ENCODE measurements at places on chromosomes 1 and 21.

DNA sequence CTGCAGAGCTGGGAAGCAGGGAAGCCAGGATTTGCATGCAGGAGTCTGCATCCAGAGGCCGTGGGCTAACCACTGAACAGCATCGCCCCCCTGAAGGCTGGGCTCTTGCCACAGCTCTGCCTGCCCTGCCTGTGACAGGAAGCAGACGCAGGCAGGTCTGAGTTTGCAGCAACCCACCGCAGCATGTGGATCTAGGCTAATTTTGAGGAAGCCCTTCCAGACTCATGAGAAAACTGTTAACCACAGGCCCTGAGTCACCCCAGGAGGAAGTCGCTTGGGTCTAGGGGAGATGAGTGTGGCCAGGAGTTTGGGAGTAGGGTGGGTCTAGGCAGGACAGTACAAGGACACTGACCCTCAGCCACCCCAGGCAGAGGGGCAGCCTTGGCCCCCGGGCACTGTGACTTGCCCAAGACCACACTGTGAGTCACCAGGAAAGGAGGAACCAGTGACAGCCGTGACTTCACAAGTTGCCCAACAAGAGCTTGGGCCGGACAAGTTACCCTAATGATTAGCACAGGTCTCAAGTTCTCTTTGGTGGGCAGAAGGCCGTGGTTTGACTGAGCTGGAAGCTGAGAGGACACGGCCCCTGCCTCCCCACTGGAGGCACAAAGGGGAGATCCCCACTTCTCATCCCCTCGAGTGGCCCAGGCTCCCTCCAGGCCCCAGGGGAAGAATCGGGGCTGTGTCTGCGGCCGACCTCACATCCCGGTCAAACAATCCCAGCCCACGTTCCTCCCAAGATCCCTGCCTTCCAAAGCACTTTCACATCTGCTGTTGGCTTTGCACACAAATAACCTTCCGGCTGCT lies 826 bp downstream of the LAPTM5 start:
- DNase-seq = no peak

DNA sequence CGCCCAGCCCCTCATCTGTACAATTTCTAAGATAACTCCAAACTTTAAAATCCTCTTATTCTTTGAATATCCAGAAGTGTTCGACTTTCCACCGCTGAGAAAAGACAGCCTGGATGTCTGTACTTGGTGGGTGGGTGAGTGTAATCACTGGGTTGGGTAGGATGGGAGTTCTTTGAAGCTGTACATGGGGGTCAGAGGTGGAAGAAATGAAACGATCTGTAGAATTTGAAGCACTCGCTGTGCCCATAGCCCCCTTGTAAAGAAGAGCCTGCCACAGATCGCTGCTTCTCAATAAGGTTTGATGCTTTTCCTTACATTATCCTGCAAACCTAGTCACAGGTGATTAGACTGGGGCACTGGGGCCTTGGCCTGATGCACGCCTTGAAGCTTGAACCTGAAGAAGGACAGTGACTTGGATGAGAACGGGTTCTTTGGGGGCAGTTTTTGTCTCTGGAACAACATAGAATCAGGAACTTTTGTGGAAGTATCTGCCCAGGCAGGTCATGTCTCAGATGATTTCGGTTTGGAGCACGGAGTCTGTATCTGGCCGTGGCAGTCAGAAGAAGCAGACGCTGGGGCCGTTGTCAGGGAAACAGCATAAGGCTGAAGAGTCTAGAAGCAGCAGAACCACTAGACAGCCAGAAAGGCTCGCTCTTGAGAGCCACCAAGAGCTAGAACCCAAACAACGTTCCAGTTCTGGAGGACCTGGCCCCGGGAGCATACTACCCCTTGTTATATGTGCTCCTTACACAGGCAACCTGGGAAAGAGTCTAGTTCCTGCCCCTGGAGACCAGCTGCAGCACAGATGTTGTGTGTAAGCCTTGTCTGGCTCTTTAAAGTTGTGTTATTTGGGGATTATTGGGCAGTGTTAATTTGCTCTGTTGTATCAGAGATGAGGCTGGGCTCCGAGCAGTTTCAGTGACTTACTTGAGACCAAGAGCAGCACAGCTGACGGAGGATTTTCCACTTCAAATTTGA lies 45.1 kb upstream of the SCCPDH start:
- no peak for DNase-seq

DNA sequence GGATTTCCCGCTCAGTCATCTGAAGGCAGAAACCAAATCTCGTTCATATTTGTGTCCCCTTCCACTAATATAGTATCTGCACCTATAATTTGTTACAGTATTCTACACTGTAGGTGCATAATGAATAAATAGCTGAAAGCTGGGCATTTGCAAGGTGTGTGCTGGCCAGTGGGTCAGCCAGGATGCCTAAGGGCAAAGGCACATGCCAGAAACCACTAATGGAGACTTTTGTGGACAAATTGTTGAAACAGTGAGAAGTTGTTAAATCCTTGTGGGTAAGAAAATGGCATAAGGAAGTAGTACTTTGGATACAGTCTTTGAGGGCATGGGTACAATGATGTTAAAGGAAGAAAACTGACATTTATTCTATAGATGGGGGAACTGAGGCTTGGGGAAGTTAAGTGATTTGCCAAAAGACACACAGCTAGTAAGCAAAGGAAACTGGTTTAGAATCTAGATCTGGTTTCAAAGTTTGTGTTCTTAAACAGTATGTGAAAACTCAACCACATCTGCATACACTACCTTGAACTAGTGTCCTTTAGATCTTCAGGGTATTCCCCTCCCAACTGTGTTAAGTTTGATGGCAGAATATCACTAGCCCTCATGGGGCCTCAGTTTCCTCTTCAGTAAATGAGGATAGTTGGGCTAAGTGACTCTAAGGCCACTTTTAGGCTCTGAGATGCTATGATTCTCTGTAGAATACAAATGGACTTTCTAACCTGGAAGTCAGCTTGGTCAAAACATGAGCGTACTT lies 26.5 kb upstream of the LRRC8C start:
- DNase-seq = no peak

GRCh38 chr1:12251442-12251841 lies 21.6 kb downstream of the VPS13D start:
- no peak for DNase-seq

- DNase-seq = no peak
Measured at GRCh38 chr1:225816643-225817538, 7.0 kb downstream of the EPHX1 start.

DNA sequence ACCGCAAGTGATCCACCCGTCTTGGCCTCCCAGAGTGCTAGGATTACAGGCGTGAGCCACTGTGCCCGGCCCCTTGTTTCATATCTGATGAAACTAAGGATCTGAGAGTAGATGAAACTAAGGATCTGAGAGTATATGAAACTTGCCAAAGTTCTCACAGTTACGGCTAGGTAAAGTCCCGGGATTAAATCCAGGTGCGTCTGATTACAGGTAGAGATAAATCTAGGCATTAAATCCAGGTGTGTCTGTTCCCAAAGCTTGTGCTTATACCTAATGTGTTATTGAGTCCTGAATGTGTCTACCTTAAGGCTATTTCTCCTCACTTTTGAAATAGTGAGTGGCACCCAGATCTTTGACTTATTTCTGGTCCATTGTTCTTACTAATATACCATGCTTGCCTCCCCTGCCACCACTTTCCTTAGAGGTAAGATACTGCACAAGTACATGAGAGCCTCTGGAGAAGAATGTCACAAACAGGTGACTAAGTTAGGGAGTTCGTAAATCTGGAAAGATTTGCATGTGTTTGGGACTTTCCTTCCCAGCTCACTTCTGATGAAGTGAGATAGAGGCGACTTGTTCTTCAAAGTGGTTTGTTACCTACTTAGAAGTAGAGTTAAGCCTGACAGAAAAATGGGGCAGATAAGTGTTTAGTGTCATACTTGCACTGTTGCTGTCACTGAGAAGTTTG lies 66.5 kb downstream of the AK4 start:
- DNase-seq = no peak

DNA sequence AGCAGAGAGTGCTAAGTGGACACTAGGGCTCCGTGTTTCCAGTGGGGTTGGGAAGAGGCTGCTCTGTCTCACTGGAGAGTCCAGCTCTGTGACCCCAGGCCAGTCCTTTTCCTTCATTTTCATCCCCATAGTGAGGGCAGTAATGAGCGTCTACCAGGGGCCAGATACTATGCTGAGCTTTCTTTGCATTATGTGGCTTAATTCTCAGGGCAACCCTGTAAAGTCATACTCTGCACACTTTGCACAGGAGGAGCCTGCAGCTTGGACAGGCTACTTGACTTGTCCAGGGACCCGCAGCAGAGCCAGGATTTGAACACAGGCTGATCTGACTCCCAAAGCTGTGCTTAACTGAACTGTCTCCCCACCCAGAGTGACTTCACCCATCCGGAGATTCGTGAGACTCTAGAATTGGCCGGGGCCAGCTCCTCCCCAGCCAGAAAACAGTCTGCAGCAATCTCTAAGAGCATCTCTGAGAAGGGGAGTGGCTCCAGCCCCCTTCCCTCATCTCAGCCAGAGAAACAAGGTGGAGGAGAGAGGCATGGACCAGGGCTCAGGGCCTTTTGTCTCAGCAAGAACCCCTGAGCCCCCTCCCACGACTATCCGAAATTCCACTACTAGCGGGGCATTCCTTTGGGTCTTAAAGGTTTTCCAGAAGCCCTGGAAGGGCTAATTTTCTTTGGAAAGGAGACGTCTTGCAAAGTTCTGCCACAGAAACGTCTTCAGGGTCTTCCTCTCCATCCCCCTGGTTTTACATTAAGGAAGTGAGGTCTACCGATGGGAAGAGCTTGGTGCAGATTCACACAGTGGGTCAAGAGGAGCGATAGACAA lies 866 bp upstream of the FNDC5 start:
- no peak for DNase-seq

- no peak for DNase-seq
Measured at GRCh38 chr1:34266127-34266951, 89.6 kb downstream of the C1orf94 start.

DNA sequence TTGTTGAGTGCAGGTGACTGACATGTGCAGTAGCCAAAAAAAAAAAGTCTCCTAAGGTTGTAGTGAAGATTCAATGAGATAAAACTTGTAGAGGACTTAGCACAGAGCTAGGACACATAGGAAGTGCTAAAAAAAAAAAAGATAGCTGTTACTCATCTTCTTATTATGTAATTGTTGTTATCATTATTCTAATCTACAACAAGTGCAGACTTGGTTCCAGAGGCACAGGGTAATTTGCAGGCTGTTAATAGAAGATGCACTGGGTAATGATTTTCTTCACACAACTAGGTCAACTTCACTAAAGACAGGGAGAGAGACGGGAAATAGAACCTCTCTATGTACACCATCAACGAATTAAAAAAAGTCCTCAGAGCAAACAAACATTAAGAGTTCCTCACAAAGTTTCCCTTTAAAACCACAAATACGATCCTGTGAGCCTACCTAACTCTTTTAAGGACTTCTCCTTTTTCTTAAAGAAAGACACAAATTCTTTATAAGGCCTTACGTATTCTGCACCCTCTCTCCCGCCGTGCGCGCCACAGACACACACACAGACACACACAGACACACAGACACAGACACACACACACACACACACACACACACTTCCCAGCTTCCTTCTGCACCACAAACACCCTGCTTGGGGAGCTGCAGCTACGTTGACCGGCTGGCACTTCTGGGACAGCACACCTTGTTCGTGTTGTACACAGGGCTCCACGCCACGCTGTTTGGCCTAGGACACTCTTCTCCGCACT lies 49.8 kb upstream of the GADD45A start:
- DNase-seq = no peak

DNA sequence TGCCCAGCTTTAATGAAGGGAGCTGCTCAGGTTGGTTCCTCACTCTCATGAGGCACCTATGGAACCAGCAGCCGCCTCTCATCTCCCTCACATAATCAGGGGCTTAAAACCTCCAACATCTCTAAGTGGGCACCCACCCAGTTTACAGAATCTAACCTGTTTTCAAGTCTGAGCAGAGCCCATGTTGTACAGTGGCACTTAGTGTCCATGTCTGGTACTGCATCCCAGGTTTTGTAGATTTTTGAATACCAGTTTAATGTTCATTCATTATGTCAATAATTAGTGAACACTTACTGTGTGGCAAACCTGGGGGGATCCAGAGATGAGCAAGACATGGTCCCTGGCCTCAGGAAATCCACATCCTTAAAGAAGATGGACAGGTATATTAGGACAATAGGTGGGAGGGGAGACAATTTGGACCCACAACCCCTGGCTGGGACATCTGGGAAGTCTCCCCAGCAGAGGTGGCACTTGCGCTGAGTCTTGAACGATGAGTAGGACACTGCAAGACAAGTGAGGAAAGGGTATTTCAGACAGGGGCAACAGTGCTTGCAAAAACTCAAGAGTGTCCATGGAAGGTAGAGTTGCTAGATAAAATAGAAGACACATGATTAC lies 83.3 kb downstream of the LACTBL1 start:
- DNase-seq = no peak

- DNase-seq = no peak
Measured at GRCh38 chr1:2312160-2312514, 79.2 kb downstream of the MORN1 start.

- no peak for DNase-seq
Measured at GRCh38 chr1:20381045-20381641, 90.5 kb downstream of the VWA5B1 start.

- DNase-seq = no peak
Measured at GRCh38 chr1:57623039-57623790, 199.4 kb upstream of the DAB1 start.

DNA sequence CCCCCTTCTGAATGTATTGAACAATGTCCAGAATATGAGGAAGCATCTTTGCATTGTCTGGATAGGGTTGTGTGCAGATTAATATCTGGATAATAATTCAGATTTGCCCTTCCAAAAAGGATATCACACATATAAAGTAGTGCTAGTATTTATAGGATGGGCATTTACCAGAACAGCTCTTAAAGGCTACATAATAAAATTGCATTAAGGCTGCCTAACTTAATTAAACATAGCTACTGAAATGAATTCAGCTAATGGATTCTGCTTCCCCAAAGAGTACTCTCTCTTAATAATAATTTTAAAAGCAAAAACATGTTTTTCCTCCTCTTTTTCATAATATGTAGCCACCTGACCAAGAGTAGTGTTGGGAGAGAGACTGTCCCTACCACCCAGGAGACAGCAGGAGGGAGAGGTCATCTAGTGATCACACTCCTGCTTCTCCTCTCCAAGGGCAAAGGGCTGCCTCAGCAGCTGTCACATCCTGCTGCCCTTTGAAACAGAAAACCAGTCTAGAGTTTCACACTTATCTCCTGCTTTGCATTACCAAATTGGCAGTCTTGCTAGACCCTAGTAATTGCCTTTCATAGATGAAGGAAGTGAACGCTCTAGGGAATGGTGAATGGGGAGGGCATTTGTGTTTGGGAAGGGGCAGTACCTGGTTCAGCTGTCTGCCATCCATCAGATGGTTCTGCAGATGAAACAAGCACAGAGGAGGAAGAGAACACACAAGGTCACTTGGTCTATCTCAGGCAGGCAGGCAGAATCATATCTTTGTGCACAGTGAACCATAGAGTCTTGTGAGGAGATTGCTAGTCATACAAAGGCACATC lies 29.3 kb upstream of the DDAH1 start:
- no peak for DNase-seq

GRCh38 chr1:67738401-67738800 lies 53.4 kb downstream of the GADD45A start:
- no peak for DNase-seq

GRCh38 chr1:217718873-217719272 lies 87.7 kb downstream of the SPATA17 start:
- no peak for DNase-seq

GRCh38 chr1:181175356-181175910 lies 86.9 kb downstream of the IER5 start:
- no peak for DNase-seq

GRCh38 chr21:44499631-44500030 lies 40.4 kb downstream of the KRTAP10-1 start:
- no peak for DNase-seq

- no peak for DNase-seq
Measured at GRCh38 chr1:72285074-72285425, 2.7 kb upstream of the NEGR1 start.

GRCh38 chr1:38488162-38488898 lies 371.2 kb downstream of the RRAGC start:
- no peak for DNase-seq

All from RWPE2 (cell line).